ENCODE measurements at places on chromosomes 5 and 9.

GRCh38 chr5:83443534-83443933, 28.0 kb upstream of the VCAN start:
- no peak for DNase-seq

DNA sequence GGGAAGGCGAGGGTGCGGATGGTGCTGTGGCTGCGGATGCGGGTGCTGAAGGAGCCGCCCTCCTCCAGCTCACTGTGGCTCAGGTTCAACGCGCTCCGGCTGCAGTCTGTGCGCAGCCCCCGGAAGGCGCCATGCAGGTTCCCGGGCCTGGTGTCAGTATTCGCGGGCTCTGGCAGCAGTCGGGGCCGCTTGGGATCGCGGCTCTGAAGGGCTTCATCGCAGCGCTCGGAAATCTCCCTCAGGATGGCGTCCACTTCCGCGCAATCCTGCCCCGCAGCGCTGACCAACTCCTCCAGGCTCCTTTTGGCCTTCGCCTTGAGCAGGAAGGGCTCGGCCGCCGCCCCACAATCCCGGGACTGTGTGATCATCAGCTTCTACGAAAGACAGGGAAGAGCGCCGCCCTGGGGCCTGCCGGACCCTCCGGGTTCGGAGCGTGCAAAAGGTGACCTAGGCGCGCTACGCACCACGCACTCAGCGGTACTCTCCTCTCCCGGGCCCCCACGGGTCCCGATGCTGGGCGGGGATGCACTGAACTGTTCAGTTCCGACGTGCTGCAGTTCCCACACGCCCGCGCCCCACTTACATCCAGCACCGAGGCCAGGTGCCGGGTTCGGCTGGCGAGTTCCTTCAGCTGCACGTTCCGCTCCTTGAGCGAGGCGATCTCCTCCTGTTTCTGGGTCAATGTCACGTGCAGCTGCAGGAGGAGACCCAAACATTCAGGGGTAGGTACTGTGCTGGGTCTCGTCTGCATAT, 6.5 kb downstream of the MCIDAS start:
- DNase-seq = no peak

GRCh38 chr9:132638240-132638639, 31.5 kb downstream of the DDX31 start:
- DNase-seq = no peak

GRCh38 chr9:135001526-135001925, 83.8 kb upstream of the FCN1 start:
- DNase-seq = no peak

DNA sequence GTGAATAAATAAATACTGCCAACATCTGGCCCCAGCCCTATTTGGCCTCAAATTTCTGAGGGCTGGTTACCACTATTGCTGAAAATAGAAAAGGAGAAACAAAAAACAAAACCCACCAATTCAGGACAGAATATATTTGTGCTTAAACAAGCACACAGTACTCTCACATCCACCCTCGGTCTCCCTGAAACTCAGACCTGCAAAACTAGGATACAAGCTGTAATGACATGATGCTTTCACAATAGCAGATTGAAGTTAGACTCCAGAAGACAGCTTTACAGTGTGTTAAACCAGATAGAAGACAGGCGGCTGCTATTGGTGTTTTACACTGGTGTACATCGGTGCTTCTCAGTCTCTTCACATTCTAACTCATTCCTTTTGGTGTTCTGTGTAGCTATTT, 214.9 kb upstream of the DMRT1 start:
- no peak for DNase-seq

GRCh38 chr5:53080271-53080670, 29.3 kb downstream of the MOCS2 start:
- DNase-seq = no peak
